ENCODE measurements at places on chromosomes 7 and 10.

- no peaks in the 10 kb centered on the region for H3K36me3 ChIP-seq
- DNase-seq: no peak
- no peaks in the 10 kb centered on the region for H3K27me3 ChIP-seq
- H3K4me1 ChIP-seq: peaks cover 32% of the 10 kb centered on the region
Observed at GRCh38 chr7:116449950-116450349, 49.6 kb upstream of the CAV2 start.

- no peak overlapping the region for H3K27ac ChIP-seq
- no peak overlapping the region for H3K4me3 ChIP-seq
- H3K4me1 ChIP-seq: peaks cover 12% of the 10 kb centered on the region
- no peak for DNase-seq
- no peaks in the 10 kb centered on the region for H3K36me3 ChIP-seq
Observed at GRCh38 chr7:156935250-156935649, 14.3 kb upstream of the NOM1 start.

DNA sequence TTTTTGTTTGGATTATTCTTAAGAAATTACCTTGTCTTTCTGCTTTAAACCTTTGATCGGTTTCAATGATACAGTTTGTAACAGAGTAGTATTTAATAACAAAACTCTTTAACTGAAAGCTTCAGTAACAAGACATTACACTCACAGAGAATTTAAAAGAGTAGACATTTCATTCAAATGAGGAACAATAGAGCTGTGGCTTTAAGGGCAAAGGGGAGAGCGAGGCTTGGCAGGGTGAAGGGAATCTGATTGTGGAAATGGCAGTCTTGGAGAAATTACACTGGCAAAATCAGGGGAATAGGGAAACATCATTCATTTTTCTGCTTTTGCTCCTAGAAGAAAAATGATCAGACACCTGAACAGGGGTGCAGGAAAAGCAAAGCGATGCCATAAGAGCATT lies 5.1 kb upstream of the HIPK2 start:
- peaks cover 15% of the 10 kb centered on the region for H3K4me1 ChIP-seq
- no peak for DNase-seq
- peaks cover 9% of the 10 kb centered on the region for H3K36me3 ChIP-seq
- no peak overlapping the region for H3K27ac ChIP-seq

DNA sequence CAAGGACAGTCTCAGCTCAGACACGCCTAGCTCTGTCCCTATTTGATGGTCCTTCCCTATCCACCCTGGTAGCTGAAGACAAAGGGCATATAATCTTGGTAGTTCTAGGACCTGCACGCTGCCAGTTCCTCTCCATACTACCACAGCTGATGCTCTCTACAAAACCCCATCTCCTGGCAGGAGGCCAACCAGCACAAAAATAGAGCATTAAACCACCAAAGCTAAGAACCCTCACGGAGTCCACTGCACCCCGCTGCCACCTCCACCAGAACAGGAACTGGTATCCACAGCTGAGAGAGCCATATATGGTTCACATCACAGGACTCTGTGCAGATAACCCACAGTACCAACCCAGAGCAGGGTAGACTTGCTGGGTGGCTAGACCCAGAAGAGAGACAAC lies 299.4 kb downstream of the LRRTM3 start:
- no peaks in the 10 kb centered on the region for H3K4me1 ChIP-seq
- no peak overlapping the region for H3K27ac ChIP-seq
- DNase-seq: no peak
- H3K27me3 ChIP-seq: peaks cover 36% of the 10 kb centered on the region
- no peaks in the 10 kb centered on the region for H3K36me3 ChIP-seq

DNA sequence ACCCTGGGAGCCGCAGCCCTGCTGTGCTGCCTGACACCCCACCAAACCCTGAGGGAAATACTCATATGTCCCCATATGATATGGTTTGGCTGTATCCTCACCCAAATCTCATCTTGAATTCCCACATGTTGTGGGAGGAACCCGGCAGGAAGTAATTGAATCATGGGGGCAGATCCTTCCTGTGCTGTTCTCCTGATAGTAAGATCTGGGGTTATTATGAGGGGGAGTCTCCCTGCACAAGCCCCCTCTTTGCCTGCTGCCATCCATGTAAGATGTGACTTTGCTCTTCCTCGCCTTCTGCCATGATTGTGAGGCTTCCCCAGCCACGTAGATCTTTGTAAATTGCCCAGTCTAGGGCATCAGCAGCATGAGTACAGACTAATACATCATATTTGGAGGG lies 68.7 kb downstream of the RGS10 start:
- no peaks in the 10 kb centered on the region for H3K36me3 ChIP-seq
- DNase-seq: no peak
- H3K27me3 ChIP-seq: peaks cover 47% of the 10 kb centered on the region
- no peak overlapping the region for H3K27ac ChIP-seq
- H3K4me3 ChIP-seq: no peak overlapping the region

GRCh38 chr7:3010161-3010560 lies 33.5 kb downstream of the CARD11 start:
- H3K4me1 ChIP-seq: no peaks in the 10 kb centered on the region
- no peaks in the 10 kb centered on the region for H3K36me3 ChIP-seq
- no peak overlapping the region for H3K4me3 ChIP-seq
- DNase-seq: no peak

- no peak overlapping the region for H3K27ac ChIP-seq
- H3K27me3 ChIP-seq: no peaks in the 10 kb centered on the region
- no peaks in the 10 kb centered on the region for H3K36me3 ChIP-seq
- H3K4me1 ChIP-seq: no peaks in the 10 kb centered on the region
Observed at GRCh38 chr7:94392393-94392786, 2.3 kb upstream of the COL1A2 start.

DNA sequence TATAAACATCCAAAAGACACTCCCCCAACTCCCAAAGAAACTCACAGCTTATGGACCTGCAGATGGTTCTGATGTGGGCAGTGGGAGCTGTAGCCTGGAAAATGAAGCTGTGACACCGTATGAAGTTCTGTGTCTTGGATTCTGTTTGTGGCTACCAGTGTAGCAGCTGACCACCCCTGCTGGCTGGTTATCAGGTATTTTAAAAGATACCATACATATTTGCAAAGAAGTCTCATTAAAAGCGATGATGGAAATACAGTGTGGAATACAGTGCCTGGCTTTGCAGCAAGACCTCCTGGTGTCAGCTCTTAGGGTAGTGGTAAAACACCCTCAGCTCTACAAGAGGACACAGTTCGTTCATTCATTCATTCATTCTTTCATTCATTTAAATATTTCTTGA lies 194.3 kb upstream of the PRKCQ start:
- H3K27me3 ChIP-seq: no peaks in the 10 kb centered on the region
- no peak for DNase-seq
- no peak overlapping the region for H3K4me3 ChIP-seq
- no peak overlapping the region for H3K27ac ChIP-seq
- peaks cover 18% of the 10 kb centered on the region for H3K36me3 ChIP-seq

GRCh38 chr10:123270221-123270620 lies 116.0 kb downstream of the BUB3 start:
- H3K27me3 ChIP-seq: no peaks in the 10 kb centered on the region
- DNase-seq: no peak
- no peak overlapping the region for H3K4me3 ChIP-seq
- no peaks in the 10 kb centered on the region for H3K4me1 ChIP-seq

GRCh38 chr10:6578795-6579182 lies 1.3 kb downstream of the PRKCQ start:
- no peak for DNase-seq
- no peak overlapping the region for H3K27ac ChIP-seq
- H3K4me1 ChIP-seq: no peaks in the 10 kb centered on the region
- peak overlapping the region; percentile 79 for H3K4me3 ChIP-seq
- peaks cover 15% of the 10 kb centered on the region for H3K36me3 ChIP-seq

DNA sequence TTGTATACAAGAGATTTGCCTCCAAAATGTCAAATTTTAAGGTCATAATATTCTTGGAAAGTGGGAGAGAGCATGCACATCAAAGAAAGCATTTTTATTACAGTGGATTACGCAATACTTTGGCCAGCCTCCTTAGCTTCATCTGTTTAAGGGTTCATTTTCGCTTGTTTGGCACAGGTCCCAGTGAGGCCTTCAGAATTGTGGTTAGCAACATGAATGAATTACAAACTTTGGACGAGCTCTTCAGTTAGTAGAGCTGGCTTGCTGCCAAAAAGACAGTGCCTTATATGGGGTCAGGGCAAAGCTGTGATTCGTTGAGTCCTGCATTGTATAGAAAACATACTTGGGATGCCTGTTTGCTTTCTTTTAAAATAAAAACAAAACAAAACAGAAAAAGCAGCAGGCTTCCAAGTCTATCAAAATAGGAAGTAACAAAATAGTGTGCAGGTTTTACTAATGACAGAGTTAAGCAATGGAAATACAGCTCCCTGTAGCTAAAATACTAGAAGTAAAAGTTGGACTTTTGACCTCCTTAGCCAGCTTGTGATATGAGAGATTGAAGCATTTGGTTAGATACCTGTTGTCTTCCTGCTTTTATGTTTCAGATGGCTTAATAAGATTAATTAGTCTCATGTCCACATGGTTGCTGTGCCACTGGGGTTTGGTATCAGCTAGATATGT lies 190.8 kb downstream of the MLLT10 start:
- H3K4me1 ChIP-seq: peaks cover 27% of the 10 kb centered on the region
- H3K27ac ChIP-seq: peak overlapping the region; percentile 27
- no peaks in the 10 kb centered on the region for H3K27me3 ChIP-seq
- no peak overlapping the region for H3K4me3 ChIP-seq
- DNase-seq: peak; percentile 90
- peaks cover 14% of the 10 kb centered on the region for H3K36me3 ChIP-seq

- peaks cover 15% of the 10 kb centered on the region for H3K4me1 ChIP-seq
- H3K27ac ChIP-seq: no peak overlapping the region
- peak overlapping the region; percentile 42 for H3K4me3 ChIP-seq
- peak; percentile 44 for DNase-seq
Observed at GRCh38 chr10:17290226-17290625, 62.2 kb downstream of the VIM start.

DNA sequence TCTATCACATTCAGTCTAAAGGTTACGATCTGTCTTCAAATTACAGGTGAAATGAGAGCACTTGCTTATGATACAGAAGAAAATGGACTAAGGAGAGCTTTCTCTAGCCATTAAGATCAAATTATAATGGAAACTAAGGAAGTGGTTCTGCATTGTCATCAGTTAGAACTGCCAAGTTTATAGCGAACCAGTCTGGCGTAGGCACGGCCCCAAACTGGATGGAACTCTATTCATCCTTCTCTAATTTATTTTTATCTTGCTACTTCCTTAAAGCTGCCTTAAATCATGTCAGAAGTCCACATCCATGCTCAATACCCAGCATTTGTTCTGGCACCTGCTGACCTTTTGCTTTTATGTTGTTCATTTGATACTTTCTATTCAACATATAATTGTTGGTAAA lies 63.7 kb upstream of the APBB1IP start:
- no peaks in the 10 kb centered on the region for H3K36me3 ChIP-seq
- DNase-seq: no peak
- H3K4me1 ChIP-seq: no peaks in the 10 kb centered on the region
- H3K27me3 ChIP-seq: no peaks in the 10 kb centered on the region
- H3K27ac ChIP-seq: no peak overlapping the region
- H3K4me3 ChIP-seq: no peak overlapping the region

DNA sequence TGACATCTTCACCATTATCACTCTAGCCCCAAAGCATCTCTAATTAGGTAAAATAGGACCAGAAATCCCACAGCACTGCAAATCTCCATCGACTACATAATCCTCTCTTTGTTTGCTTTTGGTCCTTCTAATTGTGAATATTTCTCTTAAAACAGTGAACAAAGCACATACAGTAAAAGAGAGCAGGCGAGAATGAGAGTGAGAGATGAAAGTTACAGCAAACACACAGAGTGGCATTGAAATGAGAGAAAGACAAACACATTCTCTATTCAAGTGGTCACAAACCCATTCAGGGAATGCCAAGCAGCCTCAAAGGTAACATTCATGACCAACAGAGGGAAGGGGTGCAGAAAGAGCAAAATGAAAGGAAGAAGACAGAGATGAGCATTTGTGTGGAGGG lies 109.8 kb upstream of the PTN start:
- H3K36me3 ChIP-seq: no peaks in the 10 kb centered on the region
- no peak overlapping the region for H3K27ac ChIP-seq

GRCh38 chr10:30671026-30671616 lies 41.6 kb upstream of the LYZL2 start:
- no peaks in the 10 kb centered on the region for H3K4me1 ChIP-seq
- DNase-seq: peak; percentile 54
- no peaks in the 10 kb centered on the region for H3K27me3 ChIP-seq
- H3K4me3 ChIP-seq: no peak overlapping the region
- H3K36me3 ChIP-seq: no peaks in the 10 kb centered on the region
- no peak overlapping the region for H3K27ac ChIP-seq

DNA sequence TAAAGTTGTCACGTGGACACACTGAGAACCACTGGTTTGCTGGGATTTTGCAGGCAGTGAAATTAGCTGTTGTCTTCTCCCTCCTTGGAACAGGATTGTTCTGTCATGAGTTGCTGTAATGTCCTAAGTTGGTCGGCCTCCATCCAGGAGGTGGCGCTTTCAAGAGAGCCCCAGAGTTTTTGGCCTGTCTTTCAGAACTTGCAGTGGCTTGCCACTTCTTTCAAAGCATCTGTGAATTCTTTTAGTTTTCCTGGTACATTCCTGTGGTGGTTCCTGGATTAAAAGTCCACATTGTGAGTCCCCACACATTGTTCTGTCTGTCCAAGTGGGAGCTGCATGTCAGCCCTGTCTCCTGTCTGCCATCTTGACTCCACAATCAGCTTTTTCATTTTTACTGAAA lies 133.8 kb downstream of the PON1 start:
- no peaks in the 10 kb centered on the region for H3K36me3 ChIP-seq
- H3K27ac ChIP-seq: no peak overlapping the region
- no peak for DNase-seq
- H3K4me1 ChIP-seq: no peaks in the 10 kb centered on the region
- H3K27me3 ChIP-seq: no peaks in the 10 kb centered on the region

- no peak for DNase-seq
- H3K36me3 ChIP-seq: no peaks in the 10 kb centered on the region
- no peak overlapping the region for H3K4me3 ChIP-seq
- no peak overlapping the region for H3K27ac ChIP-seq
- no peaks in the 10 kb centered on the region for H3K27me3 ChIP-seq
- H3K4me1 ChIP-seq: peaks cover 18% of the 10 kb centered on the region
Observed at GRCh38 chr7:19408706-19409220, 263.5 kb upstream of the FERD3L start.

GRCh38 chr10:132484922-132485321 lies 52.7 kb upstream of the INPP5A start:
- peaks cover 33% of the 10 kb centered on the region for H3K27me3 ChIP-seq
- H3K27ac ChIP-seq: no peak overlapping the region
- no peaks in the 10 kb centered on the region for H3K36me3 ChIP-seq
- H3K4me1 ChIP-seq: peaks cover 19% of the 10 kb centered on the region

- H3K4me1 ChIP-seq: no peaks in the 10 kb centered on the region
- DNase-seq: no peak
- peaks cover 44% of the 10 kb centered on the region for H3K27me3 ChIP-seq
- H3K4me3 ChIP-seq: no peak overlapping the region
- no peaks in the 10 kb centered on the region for H3K36me3 ChIP-seq
- H3K27ac ChIP-seq: no peak overlapping the region
Observed at GRCh38 chr7:1314908-1315450, 82.3 kb downstream of the UNCX start.

DNA sequence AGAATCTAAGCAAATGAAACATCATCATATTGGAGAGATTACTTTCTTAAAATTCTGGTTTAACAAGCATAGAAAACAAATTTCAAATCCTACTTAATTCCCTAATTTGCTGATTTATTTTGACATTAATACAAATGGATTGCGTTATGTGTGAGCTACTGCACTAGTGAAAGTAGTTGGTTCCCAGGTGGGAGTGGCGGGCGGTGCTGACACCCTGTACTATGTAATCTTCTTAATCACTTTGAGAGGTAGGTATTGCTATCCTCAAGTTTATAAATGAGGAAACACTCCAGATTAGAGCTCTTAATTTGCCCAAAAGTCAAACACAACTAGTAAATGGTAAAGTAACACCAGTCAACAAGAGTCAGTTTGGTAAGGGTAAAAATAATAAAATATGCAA lies 131.1 kb downstream of the ELAPOR2 start:
- no peak overlapping the region for H3K27ac ChIP-seq
- H3K4me1 ChIP-seq: no peaks in the 10 kb centered on the region
- DNase-seq: no peak
- no peaks in the 10 kb centered on the region for H3K27me3 ChIP-seq

All from Calu3 (cell line).